ENCODE measurements at places on chromosomes 5 and 9.

GRCh38 chr5:6452622-6453504 lies 4.2 kb downstream of the UBE2QL1 start:
- no peak for DNase-seq

DNA sequence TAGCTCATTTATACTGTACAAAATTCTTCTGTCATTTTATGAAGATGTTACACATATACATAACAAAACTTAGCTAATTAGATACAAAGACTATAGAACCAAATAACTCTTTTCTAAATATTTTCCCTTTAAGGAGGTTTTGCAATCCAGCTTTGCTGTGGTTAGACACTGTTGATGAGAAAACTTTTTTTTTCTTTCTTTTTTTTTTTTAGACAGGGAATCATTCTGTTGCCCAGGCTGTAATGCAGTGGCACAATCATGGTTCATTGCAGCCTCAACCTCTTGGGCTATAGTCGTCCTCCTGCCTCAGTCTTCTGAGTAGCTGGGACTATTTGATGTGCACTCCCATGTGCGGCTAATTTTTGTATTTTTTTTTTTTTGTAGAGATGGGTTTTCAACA lies 38.5 kb upstream of the CDKN2B start:
- DNase-seq: no peak

DNA sequence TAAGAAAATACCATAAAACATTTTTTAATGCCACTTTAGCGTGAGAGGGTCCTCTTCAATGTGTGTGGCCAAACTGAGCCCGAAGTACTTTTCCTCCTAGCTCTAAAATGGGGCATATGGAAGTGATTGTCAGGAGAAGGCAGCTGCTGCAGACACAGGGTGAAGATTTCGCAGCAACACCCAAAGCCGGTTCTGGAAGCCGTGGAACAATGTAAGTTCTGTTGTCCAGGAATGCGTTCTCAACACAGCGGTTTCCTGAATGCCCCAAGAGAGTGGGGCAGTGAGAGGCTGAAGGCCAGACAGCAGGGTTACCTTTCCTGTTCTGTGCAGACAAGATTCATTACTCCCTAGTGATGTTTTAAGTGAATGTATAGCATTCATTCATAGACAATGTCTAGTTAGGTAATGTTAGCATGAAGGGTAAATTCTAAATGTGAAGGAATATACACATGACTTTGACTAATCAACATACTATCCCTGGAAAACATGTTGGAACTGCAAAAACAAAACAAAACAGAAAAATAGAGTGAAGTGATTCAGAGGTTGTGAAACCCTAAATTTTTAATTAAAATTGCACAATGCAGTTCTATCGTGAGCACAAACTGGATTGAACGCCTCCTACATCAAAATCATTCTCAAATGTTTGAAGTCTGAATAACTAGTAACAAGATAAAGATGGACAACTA lies 197.0 kb upstream of the SEMA6A start:
- DNase-seq: no peak

DNA sequence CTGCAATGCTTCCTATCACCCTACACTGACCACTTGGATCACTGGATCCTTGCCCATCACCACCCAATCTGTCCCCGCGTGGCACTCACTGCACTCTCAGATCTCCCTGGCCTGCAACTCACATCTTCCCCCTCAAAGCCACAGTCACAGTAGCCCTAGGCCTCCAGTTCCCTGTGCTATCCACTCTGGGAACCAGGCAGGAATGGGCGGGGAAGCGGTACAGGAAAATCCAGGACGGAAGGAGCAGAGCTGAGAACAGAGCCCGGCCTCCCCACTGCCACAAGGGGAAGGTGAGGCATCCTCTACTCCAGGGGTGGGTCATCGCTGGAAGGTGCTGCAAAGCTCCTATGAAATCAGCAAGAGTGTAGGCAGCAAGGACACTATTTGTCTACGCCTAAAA lies 102.6 kb downstream of the ESM1 start:
- DNase-seq: no peak

All from progenitor cell of endocrine pancreas (in vitro differentiated cells).